Vagina (tissue), 2 donors: ENCODE measurements at places on chromosomes 16 and 17.

GRCh38 chr16:7550096-7550495, 217.5 kb downstream of the RBFOX1 start:
- no peak for DNase-seq

GRCh38 chr16:90008708-90009145, 10.5 kb downstream of the DBNDD1 start:
- DNase-seq = no peak

DNA sequence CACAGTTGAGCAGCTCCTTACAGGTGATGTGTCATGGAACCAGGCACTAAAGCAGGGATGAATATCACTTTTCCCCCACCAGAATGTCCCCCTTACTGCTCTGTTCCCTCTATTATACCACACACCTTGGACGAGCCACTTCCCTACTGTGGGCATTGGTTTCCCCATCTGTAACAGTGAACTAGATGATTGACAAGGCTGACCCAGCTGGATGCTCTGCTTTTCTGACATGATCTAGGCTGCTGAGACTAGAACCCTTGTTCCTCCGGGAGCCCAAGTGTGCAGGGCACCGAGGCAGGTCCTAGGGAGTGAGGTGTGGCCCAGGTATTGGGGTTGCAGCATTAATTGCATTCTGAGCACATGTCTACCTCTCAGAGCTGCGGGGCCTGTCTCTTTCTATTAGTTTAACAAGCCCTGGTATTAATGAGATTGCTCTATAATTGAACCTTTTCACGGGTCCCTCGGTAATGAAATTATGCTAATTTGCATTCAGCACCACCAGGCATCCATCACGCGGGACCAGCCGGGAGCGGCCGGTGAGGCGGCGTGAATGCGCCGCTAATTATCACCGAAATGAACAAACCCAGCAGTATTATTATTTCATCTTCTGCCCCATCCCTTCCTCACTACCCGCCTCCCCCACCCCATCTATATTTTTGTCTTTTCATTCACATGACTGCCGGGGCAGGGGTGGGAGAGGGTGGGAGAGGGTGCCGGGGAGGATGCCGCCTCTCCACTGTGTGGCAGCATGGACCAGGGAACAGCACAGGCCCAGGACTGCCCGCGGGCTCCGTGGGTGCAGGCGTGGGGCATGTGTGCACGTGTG, 121.1 kb downstream of the CYLD start:
- peak; percentile 58 for DNase-seq

DNA sequence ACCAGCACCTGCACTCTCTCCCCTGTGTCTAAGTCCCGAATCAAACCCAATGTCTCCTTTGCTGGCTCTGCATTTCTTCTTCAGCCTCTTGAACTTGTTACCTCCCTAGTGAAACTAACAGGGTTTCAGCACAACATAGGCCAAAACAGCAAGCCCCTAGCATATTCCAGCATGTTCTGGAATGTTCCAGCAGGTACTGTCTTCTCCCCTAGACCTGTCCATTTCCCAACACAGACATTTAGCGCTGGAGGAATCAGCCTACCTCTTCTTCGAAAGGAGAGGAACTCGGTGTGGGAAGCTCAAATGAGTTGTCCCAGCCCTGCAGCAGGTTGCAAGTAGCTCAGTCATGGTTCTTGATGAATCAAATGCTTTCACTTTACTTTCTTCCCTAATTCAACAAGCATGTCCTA, 47.1 kb downstream of the LITAF start:
- no peak for DNase-seq

DNA sequence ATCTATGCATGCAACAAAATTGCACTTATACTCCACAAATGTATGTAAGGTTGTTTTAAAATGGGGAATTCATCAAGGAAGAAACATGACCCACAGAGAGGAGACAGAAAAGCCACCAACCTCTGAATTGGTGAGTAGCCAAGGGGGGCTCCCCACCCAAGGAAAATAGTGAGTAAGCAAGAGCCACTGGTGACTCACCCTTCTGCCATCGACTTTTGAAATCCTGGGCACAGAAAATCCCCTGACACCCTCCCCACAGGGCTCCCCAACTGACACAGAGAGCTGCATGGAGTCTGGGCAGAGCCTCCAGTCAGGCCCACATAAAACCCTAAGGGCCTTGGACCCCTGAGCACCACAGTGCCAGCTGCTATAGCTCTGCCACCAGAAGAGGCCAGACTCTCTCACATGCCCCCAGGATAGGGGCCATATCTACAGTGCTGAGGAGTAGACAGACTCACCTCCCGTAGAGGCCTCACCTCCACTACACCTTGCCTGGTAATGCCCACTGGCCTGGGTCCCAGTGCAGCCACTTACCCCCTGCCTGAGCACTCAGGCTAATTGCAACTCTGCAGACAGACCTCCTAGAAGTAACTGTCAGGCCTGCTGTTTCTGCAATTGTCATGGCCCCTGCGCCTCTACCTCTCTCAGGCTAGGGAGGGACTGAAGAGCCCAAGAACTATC, 244.7 kb upstream of the WSB1 start:
- DNase-seq = no peak

GRCh38 chr16:22641131-22641628, 130.5 kb downstream of the NPIPB5 start:
- DNase-seq = no peak

DNA sequence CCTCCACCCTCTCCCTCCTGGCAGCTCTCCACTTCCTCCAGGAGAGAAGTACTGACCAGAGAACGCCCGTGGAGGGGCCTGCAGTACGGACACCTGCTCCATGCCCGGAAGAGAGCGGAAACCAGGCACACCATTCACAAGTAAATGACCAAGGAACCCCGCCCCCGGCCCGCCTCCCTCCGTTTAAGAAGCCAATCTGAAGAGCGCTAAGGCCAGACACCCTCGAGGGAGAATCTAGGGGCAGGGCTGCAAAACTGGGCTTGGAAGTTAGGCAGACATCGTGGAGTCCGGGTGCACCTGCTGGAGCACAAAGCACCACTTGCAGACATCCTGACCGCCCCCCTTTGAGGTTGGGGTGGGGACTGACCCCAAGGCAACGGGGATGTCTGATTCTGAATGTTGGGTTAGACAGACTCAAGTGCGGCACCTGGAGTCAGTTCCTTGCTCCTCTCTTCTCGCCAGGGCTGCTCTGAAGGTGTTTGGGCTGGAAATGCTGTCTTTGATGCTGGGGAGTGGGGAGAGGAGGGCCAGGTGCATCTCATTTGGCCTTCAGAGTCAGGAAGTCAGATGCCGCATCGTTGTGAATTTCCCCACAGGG, 964 bp upstream of the FAAP100 start:
- DNase-seq = no peak

DNA sequence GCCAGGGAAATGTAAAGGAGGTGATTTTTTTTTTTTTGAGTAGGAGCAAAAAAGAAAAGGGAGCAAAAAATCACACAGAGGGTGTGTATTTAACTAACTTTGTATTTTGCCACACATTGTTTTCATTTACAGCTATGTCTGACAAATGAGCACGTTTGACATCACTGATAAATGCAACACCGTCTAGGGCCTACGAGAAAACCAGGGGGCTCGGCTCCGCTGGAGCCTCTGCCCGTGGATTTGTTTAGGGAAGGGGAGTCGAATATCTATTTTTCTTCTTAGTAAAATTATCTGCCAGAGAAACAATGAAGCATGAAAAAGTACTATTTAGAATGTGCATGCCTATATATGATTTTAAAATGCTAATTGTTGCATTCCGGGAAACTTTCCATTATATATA, 6.8 kb downstream of the MAF start:
- DNase-seq = no peak

DNA sequence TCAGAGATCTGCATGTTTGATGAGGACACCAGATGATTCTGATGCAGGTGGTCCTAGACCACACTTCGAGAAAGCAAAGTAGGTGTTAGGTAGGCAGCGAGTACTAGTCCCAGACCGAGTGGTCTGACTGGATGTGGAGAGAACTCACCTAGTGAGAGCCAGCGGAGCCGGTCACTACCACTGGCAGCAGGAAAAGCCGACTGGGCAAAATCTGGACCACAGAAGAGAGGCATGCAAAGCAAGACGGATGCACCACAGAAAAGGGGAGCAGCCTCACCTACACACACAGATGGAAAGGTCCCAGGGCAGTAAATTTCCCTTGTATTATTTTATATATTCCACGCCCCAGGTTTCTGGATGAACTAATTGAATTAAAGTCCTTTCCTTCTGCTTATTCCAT, 13.5 kb downstream of the COX10 start:
- DNase-seq = no peak

DNA sequence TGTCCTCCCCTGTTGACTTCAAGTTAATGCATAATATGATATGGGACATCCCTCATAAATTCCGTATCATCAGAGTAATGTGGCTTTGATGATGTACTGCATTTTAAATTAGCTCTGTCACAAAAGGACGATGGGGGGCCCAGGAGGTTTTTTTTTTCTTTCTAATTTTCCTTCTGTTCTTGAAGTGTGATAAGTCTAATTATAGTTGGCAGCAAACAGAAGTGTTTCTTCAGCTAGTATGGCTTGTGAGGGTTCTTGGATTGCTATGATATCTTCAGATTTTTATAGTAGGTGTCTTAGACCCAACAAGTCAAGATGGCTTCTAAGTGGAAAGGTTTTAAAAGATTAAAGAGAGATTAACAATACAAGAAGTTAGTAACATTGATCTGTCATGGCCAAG, 796.2 kb upstream of the RBFOX1 start:
- DNase-seq = no peak
